ENCODE measurements at places on chromosomes 3 and 15.

DNA sequence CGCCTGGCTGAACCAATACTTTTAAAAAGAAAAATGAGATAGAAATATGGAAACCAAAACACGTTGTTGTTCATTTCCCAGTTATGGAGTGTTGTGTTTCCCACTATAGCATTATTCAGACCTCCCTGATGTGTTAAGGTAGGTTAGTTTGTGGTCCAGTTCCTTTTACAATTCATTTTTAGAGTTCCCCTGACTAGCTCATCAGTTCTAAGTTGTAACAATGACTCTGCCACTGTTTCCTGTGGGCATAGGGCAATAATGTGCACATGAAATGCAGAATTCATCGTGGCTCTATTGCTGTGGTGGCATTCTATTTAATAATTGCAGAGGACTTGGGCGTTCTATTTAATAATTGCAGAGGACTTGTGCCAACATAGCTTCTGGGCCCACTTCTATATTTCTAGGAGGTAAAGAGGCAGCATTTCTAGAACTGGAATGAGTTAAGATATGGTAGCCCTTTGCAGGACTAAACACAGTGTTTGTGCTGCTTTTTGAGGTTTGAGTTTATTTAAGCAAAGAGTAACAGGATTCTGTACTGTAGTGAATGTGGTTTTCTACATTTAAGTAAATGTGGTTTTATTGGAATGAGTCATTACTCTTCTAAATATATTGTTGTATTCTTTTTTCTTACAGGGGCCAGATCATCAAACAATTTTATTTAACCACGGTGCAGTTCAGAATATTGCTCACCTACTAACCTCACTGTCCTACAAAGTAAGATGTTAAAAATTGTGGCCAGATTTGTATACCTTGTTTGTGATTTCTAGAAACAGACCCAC lies 47.5 kb downstream of the ARMC8 start:
- H3K27ac ChIP-seq, result no peak overlapping the region
- no peaks in the 10 kb centered on the region for H3K4me1 ChIP-seq
- no peaks in the 10 kb centered on the region for H3K27me3 ChIP-seq

GRCh38 chr3:9732740-9733115 lies 1.2 kb downstream of the BRPF1 start:
- H3K36me3 ChIP-seq, result peaks cover 36% of the 10 kb centered on the region
- peak; percentile 55 for DNase-seq
- H3K27me3 ChIP-seq, result no peaks in the 10 kb centered on the region
- peaks cover 9% of the 10 kb centered on the region for H3K4me1 ChIP-seq

- H3K27me3 ChIP-seq, result no peaks in the 10 kb centered on the region
- no peaks in the 10 kb centered on the region for H3K4me1 ChIP-seq
- no peak overlapping the region for H3K27ac ChIP-seq
- no peak for DNase-seq
Observed at GRCh38 chr15:95227235-95227634, 995.9 kb downstream of the MCTP2 start.

GRCh38 chr15:84992157-84992944 lies 10.7 kb downstream of the PDE8A start:
- H3K36me3 ChIP-seq, result no peaks in the 10 kb centered on the region
- H3K4me3 ChIP-seq, result no peak overlapping the region
- DNase-seq, result no peak
- H3K27ac ChIP-seq, result no peak overlapping the region
